ENCODE measurements at places on chromosomes 12 and 14. TPM values are rescaled to one million over a fixed set of nuclear protein-coding genes. Genes with fewer than 3 reads are reported as not detected.

DNA sequence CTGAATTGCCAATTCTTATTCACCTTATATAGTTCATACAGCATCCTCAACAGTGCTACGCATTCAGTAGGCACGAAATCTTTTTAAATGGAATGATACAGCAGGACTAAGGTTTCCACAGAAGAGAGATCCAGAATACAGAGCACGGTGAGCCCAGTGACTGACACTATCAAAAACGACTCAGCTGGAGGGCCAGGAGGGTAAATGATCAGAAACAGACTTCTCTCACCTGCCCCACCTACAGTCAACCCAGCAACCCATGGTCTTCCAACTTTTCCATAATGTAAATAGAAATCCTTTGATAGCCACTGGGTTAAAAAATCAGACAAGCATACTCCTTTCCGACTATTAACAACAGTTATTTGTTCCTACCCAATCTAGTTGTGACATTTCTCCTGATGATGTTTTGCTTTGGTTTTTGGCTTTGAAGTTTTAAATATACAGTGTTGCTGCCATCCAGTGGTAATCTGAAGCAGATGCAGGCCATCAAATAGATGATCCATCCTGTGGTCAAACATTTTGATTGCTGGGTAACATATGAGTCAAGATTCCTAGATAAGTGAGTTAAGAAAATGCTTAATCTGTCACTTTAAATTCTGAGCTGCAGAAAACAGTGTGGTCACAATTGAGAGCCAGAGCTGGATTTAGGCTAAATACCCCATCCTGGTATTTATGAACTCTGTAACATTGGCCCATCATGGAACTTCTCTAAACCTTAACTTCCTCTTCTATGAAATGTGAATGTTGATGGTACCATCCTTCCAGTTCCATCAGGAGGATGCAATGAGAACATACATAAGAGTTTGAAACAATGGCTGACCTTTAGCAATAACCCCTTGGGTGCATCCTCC is 42.0 kb downstream of the GPHB5 start:
- no peaks in the 10 kb centered on the region for H3K4me1 ChIP-seq
- peak; percentile 20 for DNase-seq
- H3K27me3 ChIP-seq, result peaks cover 5% of the 10 kb centered on the region
- no peaks in the 10 kb centered on the region for H3K36me3 ChIP-seq
- no peak overlapping the region for H3K4me3 ChIP-seq
- H3K27ac ChIP-seq, result no peak overlapping the region

GRCh38 chr12:57845478-57846284 is 848 bp downstream of the CTDSP2 start:
- H3K27ac ChIP-seq, result peak overlapping the region; percentile 81
- H3K4me1 ChIP-seq, result peaks cover 55% of the 10 kb centered on the region
- peak overlapping the region; percentile 82 for H3K4me3 ChIP-seq
- DNase-seq, result peak; percentile 61
- H3K27me3 ChIP-seq, result peaks cover 16% of the 10 kb centered on the region

- H3K27ac ChIP-seq, result no peak overlapping the region
- no peak for DNase-seq
- H3K4me1 ChIP-seq, result no peaks in the 10 kb centered on the region
These were observed 26.6 kb upstream of the NRXN3 start for GRCh38 chr14:78143489-78144145.

- H3K4me1 ChIP-seq, result peaks cover 3% of the 10 kb centered on the region
- no peak for DNase-seq
- no peak overlapping the region for H3K4me3 ChIP-seq
- peaks cover 40% of the 10 kb centered on the region for H3K36me3 ChIP-seq
These were observed 466.1 kb downstream of the FUT8 start for GRCh38 chr14:65878586-65878985.

DNA sequence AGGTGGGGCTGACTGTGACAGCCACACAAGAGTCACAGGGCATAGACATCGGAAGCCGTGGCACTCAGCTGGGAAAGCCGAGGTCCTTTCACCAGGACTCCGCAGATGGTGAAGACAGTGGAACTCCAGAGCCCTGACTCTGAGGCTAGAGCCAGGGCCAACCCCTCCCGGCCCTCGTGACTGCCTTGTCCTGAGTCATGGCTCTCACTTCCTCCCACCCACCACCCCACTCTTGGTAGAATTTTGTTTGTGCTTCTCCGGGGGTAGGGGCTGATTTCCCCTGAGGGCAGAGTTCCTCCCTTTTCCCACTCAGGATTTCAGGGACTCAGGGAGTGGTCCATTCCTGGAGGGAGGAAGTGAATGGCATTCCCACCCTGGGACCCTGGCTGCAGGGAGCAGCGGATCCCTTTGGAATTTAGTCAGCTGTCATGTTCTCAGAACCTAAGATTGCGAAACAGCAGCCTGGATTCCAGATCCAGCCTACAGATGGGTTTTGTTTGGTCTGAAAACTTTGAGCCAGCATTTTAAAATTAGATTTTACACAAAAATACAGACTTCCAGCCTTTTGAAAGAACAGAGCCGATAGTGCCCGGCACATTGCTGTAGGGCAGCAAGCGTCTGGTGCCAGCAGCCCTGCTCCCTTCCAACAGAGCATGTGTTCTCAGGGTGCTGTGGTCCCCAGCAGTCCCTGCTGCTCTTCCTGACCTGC is 50.7 kb downstream of the TPCN1 start:
- no peaks in the 10 kb centered on the region for H3K27me3 ChIP-seq
- no peak overlapping the region for H3K27ac ChIP-seq
- peaks cover 9% of the 10 kb centered on the region for H3K4me1 ChIP-seq
- DNase-seq, result no peak

SLC25A47 gene
- not detected for total RNA-seq

CD163L1 gene
- not detected for total RNA-seq

KLHDC1 gene
- total RNA-seq, result 2.5 TPM
